ENCODE measurements at places on chromosomes 3 and 15.

DNA sequence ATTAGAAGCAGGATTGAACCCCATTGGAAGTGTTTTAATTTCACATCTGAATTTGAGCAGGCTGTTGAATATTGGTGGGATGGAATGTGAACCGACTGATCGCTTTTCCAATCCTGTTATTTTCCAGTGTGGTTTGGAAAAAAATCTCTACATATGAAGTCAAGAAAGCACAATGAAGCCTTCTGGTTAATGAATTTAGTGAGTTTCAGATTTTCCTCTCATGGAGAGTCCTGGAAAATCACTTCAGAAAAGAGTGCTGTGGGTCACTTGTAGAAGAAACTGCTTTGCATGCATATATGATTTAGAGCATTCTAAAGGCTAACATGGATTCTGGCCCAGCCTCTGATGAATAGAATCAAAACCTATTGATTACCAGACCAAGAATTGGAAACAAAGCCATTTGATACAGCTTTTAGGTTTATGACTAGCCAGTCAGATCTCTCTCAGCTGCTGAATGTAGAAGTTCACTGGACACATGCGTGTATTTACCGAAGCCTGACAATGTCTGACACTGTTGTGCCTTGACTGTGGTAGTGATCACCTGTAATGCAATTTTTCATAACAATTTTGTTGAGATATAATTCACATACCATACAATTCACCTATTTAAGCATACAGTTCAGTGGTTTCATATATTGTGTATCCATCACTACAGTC lies 121.9 kb downstream of the FNDC3B start:
- no peak for DNase-seq

GRCh38 chr3:194277104-194277785 lies 73.9 kb downstream of the CPN2 start:
- DNase-seq, result peak; percentile 69

- no peak for DNase-seq
Observed at GRCh38 chr3:50610992-50611463, 546 bp downstream of the CISH start.

DNA sequence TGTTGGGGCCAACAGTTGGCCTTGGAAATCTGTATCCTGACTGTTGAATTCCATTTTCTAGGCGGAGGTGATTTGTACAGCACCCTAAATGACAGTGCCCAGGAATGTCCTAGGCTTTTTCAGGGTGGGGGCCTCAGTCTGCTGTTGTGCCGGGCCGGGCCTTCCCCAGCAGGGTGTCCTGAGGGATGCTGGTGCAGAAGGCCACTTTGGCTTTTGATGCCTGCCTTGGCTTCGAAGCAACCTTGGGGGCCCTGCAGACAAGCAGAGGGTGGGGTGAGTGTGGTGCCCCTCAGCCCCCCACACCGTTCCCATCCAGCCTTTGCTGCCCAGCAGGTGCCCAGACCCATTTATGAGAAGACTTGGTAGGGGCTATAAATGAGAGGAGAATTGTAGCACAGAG lies 33.0 kb downstream of the SYNM start:
- DNase-seq, result no peak

DNA sequence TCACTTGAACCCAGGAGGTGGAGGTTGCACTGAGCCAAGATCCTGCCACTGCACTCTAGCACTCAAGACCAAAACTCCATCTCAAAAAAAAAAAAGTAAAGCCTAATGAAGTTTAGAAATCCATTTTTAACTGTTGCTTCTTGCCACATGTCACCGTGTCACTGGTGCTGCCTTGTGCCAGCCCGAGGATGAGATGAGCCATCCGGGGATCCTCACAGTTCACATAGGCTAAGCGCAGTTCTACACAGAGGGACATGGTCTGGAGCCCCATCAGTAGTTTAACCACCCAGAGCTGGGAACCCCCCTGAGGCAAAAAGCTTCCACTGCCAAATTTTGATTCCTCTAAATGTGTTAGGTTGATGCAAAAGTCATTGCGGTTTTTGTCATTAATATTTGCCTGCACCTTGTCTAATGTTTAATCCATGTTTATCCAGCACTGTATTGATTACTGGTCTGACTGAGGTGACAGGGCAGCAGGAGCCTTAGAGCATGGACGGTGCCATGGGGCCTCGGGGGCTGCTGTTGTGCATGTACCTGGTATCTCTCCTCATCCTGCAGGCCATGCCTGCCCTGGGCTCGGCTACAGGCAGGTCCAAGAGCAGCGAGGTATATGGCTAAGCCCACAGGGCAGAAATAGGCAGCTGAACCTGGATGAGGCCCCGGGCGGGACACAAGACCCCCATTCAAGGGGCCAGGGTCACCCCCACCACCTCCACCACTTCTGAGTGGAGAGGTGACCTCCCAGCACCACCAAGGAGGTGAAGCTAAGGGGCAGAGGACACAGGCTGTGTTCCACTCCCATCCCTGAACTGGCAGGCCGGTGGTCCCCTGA lies at the start of gene ITIH1:
Gene ITIH1, plus strand, starts transcription at position 473 of the 832 bp plus-strand sequence. Its CDS starts 17 bp downstream, at position 490.
- DNase-seq, result no peak

GRCh38 chr15:98169551-98169950 lies 209.0 kb downstream of the ARRDC4 start:
- DNase-seq, result no peak

DNA sequence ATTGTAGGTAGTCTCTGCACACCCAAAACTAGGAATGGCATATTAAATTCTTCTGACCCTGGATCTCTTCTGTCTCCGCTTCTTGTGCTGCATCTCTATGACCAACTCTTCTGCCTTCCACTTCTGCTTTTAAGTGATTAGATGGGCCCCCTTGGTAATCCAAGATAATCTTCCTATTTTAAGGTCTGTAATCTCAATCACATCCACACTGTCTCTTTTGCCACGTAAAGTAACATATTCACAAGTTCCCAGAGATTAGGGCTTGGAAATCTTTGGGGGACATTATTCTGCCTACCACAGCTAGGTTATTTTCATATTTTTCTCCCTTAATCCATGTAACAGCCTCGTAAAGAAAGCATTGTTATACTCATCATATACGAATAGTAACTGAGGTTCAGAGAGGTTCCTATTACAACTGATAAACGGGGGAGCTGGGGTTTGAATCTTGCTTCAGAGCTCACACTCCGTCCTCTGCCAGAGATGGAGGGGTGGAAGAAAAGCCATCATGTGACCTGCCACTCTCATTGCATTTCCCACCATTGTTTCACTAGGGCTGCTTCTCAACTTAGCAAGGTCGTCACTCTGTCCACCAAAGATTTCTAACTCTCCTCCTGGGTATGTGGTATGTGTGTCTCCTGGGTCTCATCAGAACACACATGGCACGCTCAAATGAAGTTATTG lies 6.6 kb upstream of the CD47 start:
- DNase-seq, result no peak

DNA sequence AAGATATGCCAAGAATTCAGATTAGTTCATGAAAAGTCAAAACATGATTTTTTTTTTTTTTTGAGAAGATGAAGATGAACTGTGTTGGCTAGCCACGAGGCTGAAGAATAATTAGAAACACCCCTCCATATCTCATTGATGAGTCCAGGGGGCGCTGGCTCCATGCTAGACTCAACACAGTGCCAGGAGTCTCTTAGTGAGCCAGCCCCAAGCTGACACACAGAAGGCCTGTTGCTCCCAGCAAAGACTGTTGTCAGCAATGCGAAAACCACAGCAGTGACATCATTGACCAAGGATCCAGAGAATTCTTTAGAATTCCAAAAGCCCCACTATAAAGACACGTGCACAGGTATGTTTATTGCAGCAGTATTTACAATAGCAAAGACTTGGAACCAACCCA lies 185.2 kb downstream of the ANXA2 start:
- DNase-seq, result peak; percentile 65

- no peak for DNase-seq
Observed at GRCh38 chr3:196792771-196793170, 53.1 kb downstream of the PAK2 start.

DNA sequence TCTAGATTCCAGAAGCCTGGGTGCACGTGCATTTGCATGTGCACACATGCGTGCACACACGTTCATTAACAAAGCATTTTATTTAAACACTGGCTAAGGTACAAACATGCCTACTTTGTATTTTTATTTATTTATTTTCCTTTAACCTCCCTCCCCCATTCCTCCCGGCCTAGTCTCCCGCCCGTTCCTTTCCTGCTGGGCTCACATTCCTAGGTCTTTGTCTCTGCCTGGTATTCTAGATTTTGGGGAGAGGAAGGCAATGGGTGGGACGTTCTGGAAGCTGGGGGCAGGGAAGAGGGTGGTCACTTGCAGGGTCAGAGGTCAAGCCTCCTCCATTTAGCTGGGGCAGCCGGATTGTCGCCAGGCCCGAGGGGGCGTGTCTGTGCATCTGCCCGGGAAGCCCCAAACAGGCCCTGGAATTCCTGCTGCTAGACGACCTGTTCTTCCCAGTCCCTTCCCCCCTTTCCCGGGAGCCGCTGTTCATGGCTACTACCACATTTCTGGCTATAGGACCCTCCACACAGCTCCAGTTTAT lies 51.8 kb downstream of the TRIM71 start:
- no peak for DNase-seq

DNA sequence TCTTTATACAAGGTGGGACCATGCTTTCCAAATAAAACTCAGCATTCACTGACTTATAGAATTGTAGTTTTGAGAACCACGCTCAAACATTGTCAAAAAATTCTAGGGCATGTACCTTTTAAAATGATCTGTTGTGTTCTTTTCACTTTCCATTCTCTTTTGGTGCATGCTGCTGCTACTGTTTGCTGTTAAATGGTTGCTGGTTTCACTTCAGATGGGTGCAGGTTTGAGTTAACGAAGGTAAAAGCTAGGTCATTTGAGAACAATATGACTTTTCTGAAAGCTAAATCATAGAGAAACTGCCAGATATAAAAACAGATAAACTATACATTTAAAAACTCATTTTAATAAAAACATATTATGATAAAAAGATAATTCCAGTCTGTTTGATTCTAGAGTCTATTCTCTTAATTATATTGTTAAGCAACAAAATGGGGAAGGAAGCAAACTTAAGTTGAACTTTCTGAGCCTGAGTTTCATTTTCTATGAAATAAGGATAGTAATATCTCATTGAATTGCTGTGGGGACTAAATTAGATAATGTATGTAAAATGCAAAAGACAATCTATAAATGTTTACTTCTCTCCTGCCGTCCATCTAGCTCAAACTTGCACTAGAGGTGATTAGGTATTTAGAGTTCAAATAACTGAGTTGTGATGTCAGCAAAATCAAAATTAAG lies 82.4 kb downstream of the OXSM start:
- DNase-seq, result no peak

GRCh38 chr3:170869645-170870593 lies at the start of gene RPL22L1:
TSS of gene RPL22L1 (minus strand) at chr3:170870195. CDS start at chr3:170870167, 28 bp downstream.
- DNase-seq, result peak; percentile 96

- DNase-seq, result no peak
Observed at GRCh38 chr3:18011387-18011786, 269.0 kb upstream of the TBC1D5 start.

GRCh38 chr3:105719791-105720190 lies 149.0 kb downstream of the CBLB start:
- no peak for DNase-seq

DNA sequence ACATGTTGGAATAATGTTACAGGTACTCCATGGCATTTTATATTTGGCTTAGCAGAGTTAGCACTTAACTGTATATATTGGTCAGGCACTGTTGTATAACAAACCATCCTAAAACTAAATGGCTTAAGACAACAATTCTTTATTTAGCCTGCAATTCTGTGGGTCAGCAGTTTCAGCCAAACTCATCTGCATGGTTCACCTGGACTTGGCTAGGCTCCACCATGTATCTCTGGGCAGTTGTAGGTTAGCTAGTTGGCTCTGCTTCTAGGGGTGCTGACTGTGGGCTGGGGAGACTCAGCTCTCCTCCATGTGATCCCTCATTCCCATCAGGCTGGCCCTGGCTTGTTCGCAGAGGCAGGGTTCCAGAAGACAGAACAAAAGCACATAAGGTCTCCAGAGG lies 34.4 kb downstream of the RARB start:
- DNase-seq, result no peak

- peak; percentile 61 for DNase-seq
Observed at GRCh38 chr3:16402451-16402850, 111.0 kb downstream of the RFTN1 start.

DNA sequence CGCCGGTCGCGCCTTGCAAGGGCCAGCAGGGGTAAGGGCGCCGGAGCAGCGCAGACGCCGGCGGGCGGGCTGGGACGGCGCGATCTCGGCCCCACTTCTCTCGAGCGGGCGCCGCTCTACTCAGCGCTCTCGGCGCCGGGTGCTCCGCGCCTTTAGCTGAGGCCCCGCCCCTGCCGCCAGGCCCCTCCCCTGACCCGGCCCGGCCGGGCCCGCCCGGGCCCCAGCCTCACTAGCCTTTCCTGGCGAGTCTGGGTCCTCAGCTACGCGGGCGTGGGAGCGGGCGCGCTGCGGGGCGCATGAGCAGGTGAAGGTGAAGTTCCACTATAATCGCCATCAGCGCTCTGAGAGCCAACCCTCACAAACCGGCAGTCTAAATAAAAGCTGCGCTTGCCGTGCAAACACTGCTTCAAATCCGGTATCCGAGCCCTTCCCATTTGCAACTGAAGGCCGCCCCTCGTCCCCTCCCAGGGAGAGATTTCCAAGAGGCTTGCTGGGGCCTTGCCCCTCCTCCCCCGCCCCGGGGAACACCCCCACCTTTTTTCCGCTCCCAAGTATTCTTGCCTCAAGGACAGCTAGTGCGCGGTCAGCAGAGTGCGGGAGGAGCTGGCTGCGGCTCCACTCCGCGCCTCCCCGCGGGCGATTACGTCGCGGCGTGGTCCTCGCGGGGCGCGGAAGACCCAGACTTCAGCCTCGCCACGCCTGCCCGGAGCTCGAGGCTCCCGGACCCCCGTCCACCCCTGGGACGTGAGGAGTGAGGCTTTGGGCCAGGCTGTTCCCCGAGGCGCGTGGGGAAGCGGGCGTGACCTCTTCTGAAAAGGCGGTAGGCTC lies at the start of gene RPP25:
Gene RPP25, minus strand, starts transcription at position 125 of the 828 bp plus-strand sequence. CDS start 189 bp downstream, outside the sequence.
- DNase-seq, result peak; percentile 66

- no peak for DNase-seq
Observed at GRCh38 chr15:62573876-62574275, 408.8 kb upstream of the C2CD4B start.

DNA sequence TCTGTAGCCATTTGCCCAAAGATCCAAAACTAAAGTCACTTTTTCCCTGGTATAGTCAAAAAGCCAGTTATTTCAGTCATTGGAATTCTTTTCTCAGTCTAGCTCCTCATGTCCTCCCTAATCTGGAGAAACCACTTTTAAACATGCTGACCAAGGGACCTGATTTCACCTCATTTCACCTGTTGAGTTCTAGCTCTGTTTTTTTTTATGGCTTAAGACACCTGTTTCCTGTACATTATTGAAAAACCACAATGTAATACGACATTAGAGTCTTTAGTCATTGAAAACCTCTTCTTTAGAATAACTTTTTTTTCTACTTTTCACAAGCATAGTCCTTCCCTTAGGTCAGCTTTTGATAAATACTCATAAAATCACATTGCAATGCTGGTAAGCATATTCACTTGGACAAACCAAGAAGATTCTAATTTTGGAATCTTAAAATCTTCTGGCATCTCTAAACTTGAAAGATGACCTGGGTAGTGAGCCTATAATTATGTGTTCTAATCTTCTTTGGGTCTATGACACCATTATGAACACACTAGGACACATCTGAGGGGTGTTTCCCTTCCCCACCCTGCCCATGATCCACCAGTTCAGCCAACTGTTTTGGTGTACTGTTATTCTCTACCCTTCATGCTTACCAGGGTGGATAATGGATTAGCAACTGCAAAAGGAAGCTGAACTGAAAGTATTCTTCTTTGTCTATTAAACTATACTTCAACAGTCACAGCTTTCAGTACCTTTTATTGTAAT lies 103.5 kb upstream of the FXR1 start:
- DNase-seq, result no peak

- peak; percentile 58 for DNase-seq
Observed at GRCh38 chr3:89419647-89420241, 312.3 kb downstream of the EPHA3 start.

- DNase-seq, result peak; percentile 63
Observed at GRCh38 chr15:45205192-45205591, 17.4 kb upstream of the SHF start.
